ENCODE measurements at places on chromosomes 2 and 18. TPM values are rescaled to one million over a fixed set of nuclear protein-coding genes. Genes with fewer than 3 reads are reported as not detected.
A peak's percentile ranks its signal among the peaks of the same experiment; 100 is the strongest.

- DNase-seq = no peak
Measured at GRCh38 chr2:15243762-15244161, 317.4 kb downstream of the NBAS start.

GRCh38 chr2:54497763-54498680 lies 41.9 kb downstream of the SPTBN1 start:
- DNase-seq = no peak

- no peak for DNase-seq
Measured at GRCh38 chr2:230217424-230217823, 2.4 kb downstream of the SP110 start.

DNA sequence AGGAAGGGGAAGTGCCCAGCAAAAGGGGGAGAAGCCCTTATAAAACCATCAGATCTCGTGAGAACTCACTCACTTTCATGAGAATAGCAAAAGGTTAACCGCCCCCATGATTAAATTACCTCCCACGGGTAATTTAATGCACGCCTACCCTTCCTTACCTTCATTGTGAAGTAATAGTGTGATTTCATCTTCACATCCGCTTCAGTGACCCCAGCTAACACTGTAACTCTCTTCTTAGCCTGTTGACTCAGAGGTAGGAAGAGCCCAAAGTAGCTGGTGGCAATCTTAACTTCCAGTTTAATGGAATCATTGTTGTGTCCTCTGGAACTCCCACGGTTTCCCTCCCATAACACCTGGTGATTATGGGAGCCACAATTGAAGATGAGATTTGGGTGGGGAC lies 120.5 kb downstream of the GULP1 start:
- no peak for DNase-seq

DNA sequence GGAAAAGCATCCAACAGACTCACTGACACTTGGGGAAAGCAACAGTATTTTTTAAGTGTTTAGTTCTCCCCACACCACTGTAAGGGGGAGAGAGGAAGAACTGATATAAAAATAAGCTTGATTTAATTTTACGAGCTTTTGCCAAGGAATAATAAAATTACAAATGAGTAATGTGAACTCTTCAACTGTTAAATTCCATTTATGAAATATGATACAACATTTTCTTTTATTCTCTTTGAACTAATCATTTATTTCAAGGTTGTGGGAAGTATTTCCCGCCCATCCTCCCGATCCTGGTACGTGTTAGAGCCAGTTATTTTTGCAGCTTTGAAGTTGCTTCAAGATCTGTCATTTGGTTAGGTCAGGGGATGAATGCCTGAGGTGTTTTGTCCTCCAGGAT lies 35.2 kb downstream of the WDPCP start:
- no peak for DNase-seq

DNA sequence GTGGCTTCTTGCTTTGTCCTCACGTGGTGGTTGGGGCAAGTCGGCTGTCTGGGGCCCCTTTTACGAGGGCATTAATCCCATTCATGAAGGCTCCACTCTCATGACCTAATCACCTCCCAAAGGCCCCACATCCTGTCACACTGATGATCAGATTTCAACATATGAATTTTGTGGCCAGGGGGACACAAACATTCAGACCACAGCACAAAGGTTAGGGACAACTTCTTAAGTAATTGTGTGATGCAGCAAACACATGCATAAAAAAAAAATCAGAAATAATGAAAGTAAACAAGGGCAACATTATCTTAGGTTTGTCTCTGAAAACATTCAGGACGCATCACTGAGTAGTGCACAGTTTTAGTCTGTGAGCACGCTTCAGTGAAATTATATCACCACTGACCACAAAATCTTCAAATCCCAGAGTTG lies 54.2 kb upstream of the FRZB start:
- DNase-seq = no peak

DNA sequence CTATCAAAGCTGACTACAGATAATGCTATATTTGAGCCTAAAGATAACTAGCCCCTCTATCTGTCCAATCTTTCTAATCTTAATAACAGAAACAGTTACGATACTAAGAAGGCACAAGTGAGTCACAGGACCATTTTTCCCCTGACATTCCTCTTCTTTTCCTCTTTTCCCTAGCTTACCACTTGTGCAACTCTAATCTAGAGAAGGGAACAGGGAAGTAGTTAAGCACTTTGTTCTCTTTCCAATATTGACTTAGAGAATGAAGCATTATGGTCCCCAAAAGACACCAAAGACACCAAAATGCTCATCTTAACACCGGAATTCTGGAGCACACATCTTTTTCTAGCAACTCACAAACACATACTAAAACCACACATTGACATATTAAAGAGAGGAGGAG lies 1.8 kb downstream of the PDE11A start:
- no peak for DNase-seq

GRCh38 chr2:187499941-187500532 lies 52.0 kb upstream of the CALCRL start:
- no peak for DNase-seq

DNA sequence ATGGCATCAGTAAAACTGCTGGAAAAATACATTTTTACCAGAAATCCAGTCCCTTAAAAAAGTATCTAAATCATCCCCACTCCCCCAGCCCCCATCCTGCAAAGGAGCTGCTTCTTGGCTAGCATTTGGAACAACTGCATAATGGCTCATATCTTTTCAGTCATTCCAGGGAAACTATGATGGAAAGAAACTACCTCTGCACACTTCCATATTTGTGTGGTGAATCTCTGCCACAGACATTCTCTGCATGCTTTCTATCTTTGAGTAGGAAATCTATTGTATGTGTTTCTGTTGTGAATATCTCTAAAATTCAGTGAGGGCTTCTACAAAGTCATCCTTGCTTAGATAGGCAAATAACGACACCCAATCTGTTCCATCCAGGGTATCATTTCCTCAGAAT lies 632.3 kb downstream of the LRP1B start:
- DNase-seq = no peak

GRCh38 chr2:108614659-108615058 lies 80.4 kb downstream of the LIMS1 start:
- DNase-seq = no peak

GRCh38 chr2:75076088-75076487 lies 117.6 kb downstream of the POLE4 start:
- DNase-seq = no peak

- no peak for DNase-seq
Measured at GRCh38 chr2:172927641-172928357, 147.8 kb upstream of the MAP3K20 start.

DNA sequence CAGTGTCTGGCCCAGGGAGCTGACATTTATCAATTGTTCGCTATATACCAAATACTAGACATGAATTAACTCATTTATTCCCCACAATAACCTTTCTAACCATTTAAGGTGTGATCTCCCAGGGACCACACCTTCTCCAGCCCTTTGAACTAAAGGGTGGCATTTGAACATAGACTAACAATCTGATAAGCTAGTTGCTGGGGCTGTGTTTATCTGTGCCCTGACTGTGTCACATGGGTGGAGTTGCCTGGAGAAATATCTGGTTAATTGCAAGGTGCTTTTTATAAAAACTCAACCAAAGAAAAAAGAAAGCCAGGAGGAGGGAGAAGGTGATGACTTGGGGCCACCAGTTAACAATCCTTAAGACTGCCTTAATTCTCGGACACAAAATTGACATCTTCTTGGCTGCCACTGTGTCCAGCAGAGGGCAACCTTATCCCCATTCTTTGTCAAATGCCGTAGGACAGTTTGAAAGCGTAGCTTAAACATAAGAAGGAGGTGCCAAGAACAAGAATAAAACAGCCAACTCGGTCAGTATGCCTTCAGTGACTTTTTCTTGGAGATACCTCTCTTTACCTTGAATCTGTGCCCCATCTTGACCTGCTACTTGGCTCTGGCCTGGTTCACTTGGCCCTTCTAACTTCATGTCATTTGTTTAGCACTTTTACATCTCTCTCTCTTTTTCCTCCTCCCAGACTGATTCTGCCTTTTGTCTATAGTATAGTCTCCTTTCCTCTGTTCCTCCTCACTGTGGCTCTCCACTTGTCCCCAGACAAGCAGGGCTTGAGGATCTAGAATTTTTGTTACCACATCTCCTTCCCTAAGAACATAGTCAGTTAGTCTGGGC lies 183.4 kb downstream of the MYO3B start:
- DNase-seq = no peak

DNA sequence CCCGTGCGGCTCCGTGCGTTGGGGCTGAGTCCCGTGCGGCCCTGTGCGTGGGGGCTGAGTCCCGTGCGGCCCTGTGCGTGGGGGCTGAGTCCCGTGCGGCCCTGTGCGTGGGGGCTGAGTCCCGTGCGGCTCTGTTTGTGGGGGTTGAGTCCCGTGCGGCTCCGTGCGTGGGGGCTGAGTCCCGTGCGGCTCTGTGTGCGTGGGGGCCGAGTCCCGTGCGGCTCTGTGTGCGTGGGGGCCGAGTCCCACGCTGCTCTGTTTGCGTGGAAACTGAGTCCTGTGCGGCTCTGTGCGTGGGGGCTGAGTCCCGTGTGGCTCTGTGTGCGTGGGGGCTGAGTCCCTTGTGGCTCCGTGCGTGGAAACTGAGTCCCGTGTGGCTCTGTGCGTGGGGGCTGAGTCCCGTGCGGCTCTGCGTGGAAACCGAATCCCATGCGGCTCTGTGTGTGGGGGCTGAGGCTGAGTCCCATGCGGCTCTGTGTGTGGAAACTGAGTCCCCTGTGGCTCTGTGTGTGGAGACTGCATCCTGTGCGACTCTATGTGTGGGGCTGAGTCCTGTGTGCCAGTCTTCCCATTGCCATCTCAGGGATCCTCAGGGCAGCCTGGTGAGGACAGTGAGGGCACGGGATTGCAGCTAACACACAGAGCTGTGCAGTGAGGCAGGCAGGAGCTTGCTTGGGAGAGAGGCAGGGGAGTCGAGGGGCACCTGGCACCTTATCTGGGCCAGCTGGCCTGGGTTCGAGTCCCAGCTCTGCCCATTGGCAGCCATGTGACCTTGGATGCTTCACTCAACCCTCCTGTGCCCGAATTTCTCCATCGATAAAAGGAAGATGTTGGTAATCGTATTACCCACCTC lies 44.5 kb downstream of the LDLRAD4 start:
- peak; percentile 51 for DNase-seq

DNA sequence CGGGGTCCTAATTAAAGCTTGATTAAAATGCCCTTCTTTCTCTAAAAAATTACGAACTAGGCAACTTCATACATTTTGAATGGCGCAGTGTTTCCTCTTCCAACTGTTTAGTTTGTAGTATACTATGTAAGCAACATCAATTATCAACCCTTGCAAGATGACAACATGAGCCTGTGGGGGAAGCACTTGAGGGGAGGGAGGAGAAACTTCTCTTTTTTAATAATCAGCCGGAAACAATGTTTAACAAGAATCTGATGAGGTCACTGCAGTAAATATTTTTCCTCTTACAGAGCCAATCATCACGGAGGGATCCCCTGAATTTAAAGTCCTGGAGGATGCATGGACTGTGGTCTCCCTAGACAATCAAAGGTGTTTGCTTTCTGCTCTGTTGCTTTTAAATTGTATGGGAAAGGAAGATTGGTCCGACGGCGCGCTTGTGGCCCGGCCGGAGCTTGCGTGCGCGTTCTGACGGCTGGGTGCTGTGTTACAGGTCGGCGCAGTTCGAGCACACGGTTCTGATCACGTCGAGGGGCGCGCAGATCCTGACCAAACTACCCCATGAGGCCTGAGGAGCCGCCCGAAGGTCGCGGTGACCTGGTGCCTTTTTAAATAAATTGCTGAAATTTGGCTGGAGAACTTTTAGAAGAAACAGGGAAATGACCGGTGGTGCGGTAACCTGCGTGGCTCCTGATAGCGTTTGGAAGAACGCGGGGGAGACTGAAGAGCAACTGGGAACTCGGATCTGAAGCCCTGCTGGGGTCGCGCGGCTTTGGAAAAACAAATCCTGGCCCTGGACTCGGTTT lies 5.3 kb upstream of the DLX1 start:
- DNase-seq = no peak

- DNase-seq = no peak
Measured at GRCh38 chr2:6780765-6781274, 84.9 kb downstream of the CMPK2 start.

GRCh38 chr2:231571661-231572191 lies 20.9 kb upstream of the TEX44 start:
- no peak for DNase-seq

GRCh38 chr18:24086082-24086481 lies 52.8 kb upstream of the CABYR start:
- no peak for DNase-seq

DNA sequence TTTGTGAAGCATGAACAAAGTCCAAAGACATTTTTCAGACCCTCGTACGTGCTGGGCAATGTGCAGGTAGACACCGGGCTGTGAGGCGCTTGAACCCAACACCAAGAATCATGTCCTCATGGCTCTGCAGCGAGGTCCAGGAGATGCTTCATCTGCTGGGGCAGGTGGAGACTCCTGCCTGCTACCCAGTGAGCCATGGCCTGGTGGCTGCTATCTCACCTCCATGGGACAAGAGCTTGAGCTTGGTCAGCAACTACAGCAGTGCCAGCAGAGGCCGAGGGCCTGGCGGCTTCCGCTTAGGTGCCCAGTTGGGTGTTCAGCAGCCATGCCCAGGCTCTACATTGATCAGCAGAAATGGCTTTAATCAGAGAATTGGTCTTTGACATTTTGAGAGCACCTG lies 281.0 kb upstream of the HS6ST1 start:
- DNase-seq = peak; percentile 48

DNA sequence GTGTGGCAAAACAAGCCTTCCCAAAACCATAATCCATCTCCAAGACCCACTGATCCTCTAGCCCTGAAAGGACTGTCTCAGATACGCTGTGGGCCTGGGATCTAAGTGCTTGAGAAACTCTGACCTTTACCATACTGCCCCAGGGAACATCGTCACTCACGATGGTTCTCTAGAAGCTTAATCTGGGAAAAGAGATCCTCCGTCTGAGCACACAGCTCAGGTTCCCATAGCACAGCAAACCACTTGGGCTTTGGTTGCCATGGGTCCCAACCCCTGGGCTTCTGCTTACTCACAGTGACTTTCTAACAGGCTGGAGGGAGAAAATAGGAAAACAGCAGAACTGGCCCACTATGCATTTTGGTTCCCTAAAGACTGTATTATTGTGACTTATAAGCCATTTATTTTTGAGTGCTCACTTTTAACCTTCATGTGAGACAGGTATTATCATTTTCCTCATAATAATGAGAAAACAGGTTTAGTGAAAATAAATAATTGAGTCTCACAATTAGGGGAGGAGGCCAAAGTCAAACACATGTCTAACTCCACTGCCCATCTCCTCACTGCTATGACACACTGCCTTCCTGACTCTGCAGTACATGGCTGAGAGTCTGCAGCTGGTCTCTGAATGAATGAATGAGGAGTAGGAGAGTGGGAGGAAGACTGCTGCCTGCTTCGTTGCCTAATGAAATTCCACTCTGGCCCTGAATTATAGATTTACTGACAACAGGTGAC lies 46.7 kb downstream of the REEP1 start:
- no peak for DNase-seq

- DNase-seq = no peak
Measured at GRCh38 chr2:234958746-234959395, 7.1 kb downstream of the SH3BP4 start.

GRCh38 chr2:14752295-14752694 lies 119.8 kb downstream of the LRATD1 start:
- no peak for DNase-seq

GRCh38 chr2:237697586-237698357 lies 70.4 kb downstream of the LRRFIP1 start:
- DNase-seq = no peak

MAB21L4 gene
- not detected for total RNA-seq

IL36RN gene
- not detected for total RNA-seq

TMBIM1 gene
- total RNA-seq = 96.1 TPM

REV1 gene
- total RNA-seq = 25.0 TPM

RND3 gene
- 124 TPM for total RNA-seq

C2orf69 gene
- total RNA-seq = 8.9 TPM

NEU2 gene
- total RNA-seq = not detected

MTLN gene
- total RNA-seq = 17.3 TPM

SCN2A gene
- 1.9 TPM for total RNA-seq

MYOM1 gene
- 1.5 TPM for total RNA-seq

TPGS2 gene
- 107 TPM for total RNA-seq

SERPINB13 gene
- not detected for total RNA-seq

ANKRD30B gene
- not detected for total RNA-seq
